ENCODE measurements at places on chromosomes 5 and 9. TPM values are rescaled to one million over a fixed set of nuclear protein-coding genes. Genes with fewer than 3 reads are reported as not detected.

DNA sequence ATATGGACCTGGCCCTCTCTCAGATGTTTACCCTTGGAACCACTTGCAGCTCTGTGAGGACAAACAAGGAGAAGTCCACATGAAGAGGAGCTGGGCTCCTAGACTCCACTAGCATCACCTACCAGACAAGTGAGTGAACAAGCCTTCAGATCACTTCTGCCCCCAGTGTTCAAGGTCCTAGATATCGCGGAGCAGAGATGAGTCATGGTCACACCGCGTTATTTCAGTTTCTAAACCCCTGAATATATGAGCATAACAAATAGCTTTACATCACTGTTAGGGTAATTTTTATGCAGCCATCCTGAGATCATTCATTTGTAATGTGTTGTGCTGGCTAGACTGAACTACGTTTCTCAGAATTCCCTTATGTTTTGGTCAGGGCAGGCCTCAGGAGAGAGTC lies 77.0 kb upstream of the DAP start:
- no peak for DNase-seq

DNA sequence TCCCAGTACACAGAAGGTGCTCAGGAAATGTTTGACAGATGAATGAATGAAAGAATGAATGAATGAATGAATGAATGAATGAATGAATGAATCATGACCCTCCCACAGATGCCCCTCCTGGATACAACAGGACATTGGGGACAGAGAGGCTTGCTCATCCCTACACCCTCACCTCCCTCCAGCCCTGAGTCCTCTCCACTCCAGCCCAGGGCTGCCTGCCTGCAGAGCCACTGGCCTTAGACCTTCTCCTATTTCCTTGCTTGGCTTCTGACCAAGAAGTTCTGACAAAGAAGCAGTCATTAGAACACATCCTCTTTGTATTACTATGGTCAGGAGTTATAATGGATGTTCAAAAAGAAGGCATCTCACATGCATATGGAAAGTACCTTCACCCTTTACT lies 240.7 kb upstream of the DAPK1 start:
- no peak for DNase-seq

GRCh38 chr9:84481231-84481630 lies 140.7 kb upstream of the SLC28A3 start:
- no peak for DNase-seq

GRCh38 chr5:75659791-75660450 lies 48.7 kb downstream of the ANKDD1B start:
- no peak for DNase-seq

- DNase-seq = no peak
Measured at GRCh38 chr5:77486344-77486962, 5.7 kb downstream of the WDR41 start.

GRCh38 chr5:68274847-68275651 lies 59.5 kb downstream of the PIK3R1 start:
- no peak for DNase-seq

DNA sequence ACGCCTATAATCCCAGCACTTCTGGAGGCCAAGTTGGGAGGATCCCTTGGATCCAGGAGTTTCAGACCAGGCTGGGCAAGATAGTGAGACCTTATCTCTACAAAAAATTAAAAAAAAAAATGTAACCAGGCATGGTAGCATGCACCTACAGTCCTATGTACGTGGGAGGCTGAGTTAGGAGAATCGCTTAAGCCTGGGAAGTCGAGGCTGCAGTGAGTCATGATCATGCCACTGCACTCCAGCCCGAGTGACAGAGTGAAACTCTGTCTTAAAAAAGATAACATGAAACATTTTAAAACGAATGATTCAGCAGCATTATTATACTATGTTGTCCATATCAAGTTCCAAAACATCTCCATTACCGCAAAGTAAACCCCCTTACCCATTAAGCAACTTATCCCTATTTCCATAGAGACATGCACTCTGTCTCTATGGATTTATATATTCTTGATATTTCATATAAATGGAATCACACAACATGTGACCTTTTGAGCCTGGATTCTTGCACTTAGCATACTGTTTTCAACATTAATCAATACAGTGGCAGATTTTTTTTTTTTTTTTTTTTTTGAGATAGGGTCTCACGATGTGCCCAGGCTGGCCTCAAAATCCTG lies 56.9 kb upstream of the MTMR12 start:
- DNase-seq = no peak

DNA sequence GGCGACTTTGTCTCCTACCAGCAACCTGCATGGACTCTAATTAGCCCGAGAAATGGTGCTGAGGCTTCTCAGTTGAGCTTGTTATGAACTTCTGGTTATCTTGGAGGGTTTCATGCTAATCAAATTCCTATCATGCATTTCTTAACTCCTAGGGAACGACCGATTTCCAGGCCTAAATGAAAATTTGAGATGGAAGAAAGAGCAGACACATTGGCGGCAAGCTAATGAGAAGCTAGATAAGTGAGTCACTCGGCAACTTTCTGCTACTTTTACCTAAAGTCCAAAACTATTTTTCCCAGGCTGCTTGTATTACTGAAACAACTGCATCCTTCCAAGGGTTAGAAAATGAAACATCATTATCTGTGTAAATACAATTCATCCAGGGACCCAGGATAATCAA lies 207.2 kb downstream of the DOCK8 start:
- no peak for DNase-seq

DNA sequence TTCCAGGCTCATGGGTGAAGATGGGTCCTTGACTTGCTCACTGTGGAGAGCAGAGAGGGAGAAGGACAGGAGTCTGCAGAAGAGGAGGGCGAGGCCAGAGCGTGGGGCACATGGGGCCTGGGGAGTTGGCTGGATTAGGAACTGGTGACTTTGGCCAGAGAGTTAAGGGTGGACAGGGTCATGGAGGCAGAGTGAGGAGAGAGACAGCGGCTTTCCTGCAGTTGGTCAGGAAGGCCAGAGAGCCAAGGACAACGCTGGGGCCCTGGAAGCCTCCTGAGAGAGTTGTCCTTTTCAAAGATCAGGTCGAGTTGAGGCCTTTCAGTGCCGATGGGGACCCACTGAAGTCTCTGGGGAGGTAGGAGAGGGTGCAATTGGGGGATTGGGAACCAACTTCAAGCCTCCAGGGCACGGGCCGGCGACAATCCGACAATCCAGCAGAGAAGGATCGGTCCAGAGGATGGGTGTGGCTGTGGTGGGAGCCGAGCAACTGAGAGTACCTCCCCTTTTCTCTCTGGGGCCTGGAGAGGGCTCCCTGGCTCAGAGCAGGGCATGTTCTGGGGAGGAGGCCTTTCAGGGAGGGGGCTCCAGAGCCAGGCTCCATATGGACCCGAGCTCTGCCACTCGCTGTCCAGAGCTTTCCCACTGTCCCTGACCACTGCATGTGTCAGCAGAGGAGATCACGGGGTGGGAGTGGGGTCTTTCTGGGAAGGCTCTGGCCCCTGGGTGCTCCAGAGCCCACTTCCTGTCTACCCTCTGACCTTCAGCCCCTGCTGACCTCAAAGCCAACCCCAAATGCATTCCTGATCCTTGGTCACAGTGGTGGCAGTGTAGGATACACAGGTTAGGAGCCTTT lies 7.5 kb upstream of the PHYHD1 start:
- no peak for DNase-seq

The ADRA1B gene
- total RNA-seq = 0.32 TPM

- DNase-seq = no peak
Measured at GRCh38 chr9:89427621-89428221, 70.2 kb downstream of the SEMA4D start.
